ENCODE measurements at places on chromosomes 6 and 20. TPM values are rescaled to one million over a fixed set of nuclear protein-coding genes. Genes with fewer than 3 reads are reported as not detected.

The PLCB1 gene
- 41.6 TPM for total RNA-seq

The MTCH1 gene
- total RNA-seq, result 347 TPM

The PI3 gene
- total RNA-seq, result not detected

The SNRPB2 gene
- total RNA-seq, result 20.5 TPM

The BNIP5 gene
- total RNA-seq, result not detected

The NUP153 gene
- total RNA-seq, result 33.5 TPM

The NRM gene
- total RNA-seq, result 13.3 TPM

The ENPP3 gene
- 0.66 TPM for total RNA-seq

The PHACTR3 gene
- total RNA-seq, result 15.9 TPM

The KLHDC3 gene
- 98.3 TPM for total RNA-seq

The CST4 gene
- not detected for total RNA-seq

The GDAP1L1 gene
- total RNA-seq, result not detected

The OPRL1 gene
- 0.44 TPM for total RNA-seq

The RHAG gene
- total RNA-seq, result 2.6 TPM

The KCNB1 gene
- total RNA-seq, result 7.6 TPM

The SRSF12 gene
- 0.60 TPM for total RNA-seq

The SLCO4A1 gene
- total RNA-seq, result 29.1 TPM

The SYNE1 gene
- total RNA-seq, result 132 TPM

The EYA4 gene
- 1.9 TPM for total RNA-seq

The MYCT1 gene
- total RNA-seq, result 13.6 TPM

The LY6G6F gene
- not detected for total RNA-seq

The RNF182 gene
- total RNA-seq, result 2.1 TPM

The PCK1 gene
- total RNA-seq, result 131 TPM

The CGA gene
- total RNA-seq, result not detected

The CRISP2 gene
- not detected for total RNA-seq

The HSPA1L gene
- 0.20 TPM for total RNA-seq

The CALHM4 gene
- not detected for total RNA-seq

The DDO gene
- 1.3 TPM for total RNA-seq

The CCN6 gene
- total RNA-seq, result 0.39 TPM

The TMEM14A gene
- total RNA-seq, result 39.6 TPM

The RIPPLY2 gene
- total RNA-seq, result 0.21 TPM

The GHRH gene
- total RNA-seq, result not detected

The NRSN1 gene
- not detected for total RNA-seq

The NNAT gene
- 12.3 TPM for total RNA-seq

The PNPLA1 gene
- total RNA-seq, result 0.21 TPM

The MEI4 gene
- total RNA-seq, result 0.21 TPM

The C20orf144 gene
- not detected for total RNA-seq

The SLC22A2 gene
- not detected for total RNA-seq

The MUCL3 gene
- total RNA-seq, result not detected

The E2F1 gene
- 4.2 TPM for total RNA-seq

The GNAS-AS1 gene
- 0.59 TPM for total RNA-seq
